Breast epithelium (tissue), 4 donors: ENCODE measurements at places on chromosomes 6 and 20. TPM values are rescaled to one million over a fixed set of nuclear protein-coding genes. Genes with fewer than 3 reads are reported as not detected.

CD24 gene
- total RNA-seq, result 201 TPM

RBCK1 gene
- total RNA-seq, result 61.3 TPM

NCOA7 gene
- total RNA-seq, result 62.6 TPM

DNA sequence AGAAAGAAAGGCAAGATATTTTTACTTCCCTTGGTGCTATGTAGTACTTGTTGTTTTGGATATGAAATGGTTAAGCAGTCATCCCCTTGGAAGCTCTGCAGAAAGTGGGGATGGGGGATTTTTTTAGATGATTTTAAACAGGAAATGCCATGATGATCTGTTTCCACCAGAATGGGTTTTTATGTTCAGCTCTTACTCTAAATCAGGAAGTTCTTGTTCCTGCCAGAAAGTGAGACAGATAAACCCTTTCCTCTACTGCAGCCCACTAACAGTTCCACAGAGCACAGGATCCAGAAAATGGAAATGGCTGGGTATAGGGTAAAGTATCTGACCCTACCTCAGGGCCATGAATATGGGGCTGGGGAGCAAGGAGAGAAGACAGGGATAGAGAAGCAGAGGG, 32.1 kb upstream of the PPP1R3G start:
- no peaks in the 10 kb centered on the region for H3K27me3 ChIP-seq
- no peak overlapping the region for H3K4me3 ChIP-seq

C20orf202 gene
- not detected for total RNA-seq

DNA sequence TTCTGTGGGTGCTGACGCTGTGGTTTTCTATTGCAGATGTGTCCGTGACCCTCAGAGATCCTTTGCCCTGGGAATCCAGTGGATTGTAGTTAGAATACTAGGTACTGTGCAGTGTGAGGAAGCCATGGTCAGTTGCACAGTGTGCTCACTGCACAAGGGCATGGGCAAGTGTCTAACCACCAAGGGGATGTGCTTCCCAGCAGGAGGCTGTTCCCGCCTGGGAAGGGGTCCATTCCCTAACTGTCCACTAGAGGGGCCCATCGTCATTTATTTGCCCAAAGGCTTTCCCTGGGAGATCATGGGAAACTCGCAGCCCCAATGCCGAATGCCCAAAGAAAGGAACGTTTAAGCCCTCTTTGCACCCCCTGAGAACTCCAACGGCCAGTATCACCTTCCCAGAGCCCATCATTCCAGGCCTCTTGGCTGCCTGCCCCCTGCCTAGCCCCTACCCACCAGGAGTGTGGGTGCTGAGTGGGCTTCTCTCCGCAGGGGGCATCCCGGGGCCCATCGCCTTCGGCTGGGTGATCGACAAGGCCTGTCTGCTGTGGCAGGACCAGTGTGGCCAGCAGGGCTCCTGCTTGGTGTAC, 26.2 kb downstream of the SLCO4A1 start:
- H3K4me3 ChIP-seq, result no peak overlapping the region
- DNase-seq, result peak; percentile 64
- H3K27ac ChIP-seq, result no peak overlapping the region
- peaks cover 5% of the 10 kb centered on the region for H3K27me3 ChIP-seq

DNA sequence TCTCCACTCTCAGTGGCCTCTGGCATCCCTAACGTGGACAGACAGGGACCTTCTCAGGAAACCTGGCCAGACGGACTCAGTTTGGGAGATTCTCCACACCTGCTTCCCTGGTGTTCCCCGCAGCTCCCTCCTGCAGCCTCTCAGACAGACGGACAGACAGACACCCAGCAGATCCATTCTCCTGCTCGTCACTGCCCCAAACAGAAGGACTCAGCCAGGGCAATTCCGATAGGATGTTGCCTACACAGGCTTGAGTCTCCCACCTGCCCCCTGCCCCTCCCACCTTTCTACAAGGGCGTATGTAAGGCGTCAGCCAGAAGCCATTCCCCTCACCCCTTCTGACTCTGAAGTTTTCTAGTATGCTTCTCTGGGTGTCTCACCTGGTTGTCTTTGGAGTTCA, 428 bp downstream of the CCM2L start:
- H3K27me3 ChIP-seq, result no peaks in the 10 kb centered on the region
- no peak overlapping the region for H3K27ac ChIP-seq
- H3K36me3 ChIP-seq, result no peaks in the 10 kb centered on the region
- H3K4me1 ChIP-seq, result no peaks in the 10 kb centered on the region
- H3K4me3 ChIP-seq, result peak overlapping the region; percentile 32
- DNase-seq, result no peak

DNA sequence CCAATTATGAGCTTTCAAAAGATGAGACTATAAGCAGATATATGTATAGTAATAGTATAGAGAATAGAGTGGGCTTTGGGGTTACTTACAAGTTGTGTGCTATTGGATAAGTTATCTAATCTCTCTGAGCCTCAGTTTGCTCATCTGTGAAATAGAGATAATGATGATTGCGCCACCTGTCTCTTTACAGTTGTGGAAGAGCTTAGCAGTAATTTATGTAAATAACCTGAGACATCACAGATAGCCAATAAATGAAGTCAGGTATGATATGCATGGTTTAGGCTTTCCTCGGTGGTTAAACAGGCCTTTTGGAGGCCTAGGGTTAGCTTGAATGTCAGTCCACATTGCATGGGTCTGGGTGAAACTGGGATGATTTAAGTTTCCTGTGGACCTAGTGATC, 29.8 kb upstream of the SCUBE3 start:
- H3K27me3 ChIP-seq, result no peaks in the 10 kb centered on the region
- no peak overlapping the region for H3K4me3 ChIP-seq
- H3K4me1 ChIP-seq, result peaks cover 2% of the 10 kb centered on the region
- no peak overlapping the region for H3K27ac ChIP-seq

DNA sequence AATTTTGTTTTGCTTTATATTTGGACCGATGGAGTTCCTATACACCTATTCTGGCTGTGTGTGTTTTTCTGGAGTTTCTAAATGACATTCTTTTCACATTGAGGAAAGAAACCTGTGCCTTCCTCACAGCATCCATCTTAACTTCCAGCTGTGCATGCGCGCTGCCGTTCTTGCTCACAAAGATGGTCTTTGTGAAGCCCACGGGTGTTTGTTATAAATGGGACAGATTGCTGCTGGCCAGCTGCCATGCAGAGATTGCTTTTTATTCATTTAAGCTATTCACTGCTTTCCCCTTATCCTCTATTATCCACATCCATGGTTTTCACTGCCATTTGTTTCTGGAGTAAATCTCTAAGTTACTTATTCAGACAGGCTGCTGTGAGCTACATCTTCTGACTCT, 54.2 kb downstream of the SYNDIG1 start:
- no peak overlapping the region for H3K4me3 ChIP-seq
- DNase-seq, result no peak
- H3K27me3 ChIP-seq, result no peaks in the 10 kb centered on the region
- H3K4me1 ChIP-seq, result no peaks in the 10 kb centered on the region

IL20RA gene
- 1.6 TPM for total RNA-seq

GRCh38 chr6:158628542-158628941, 16.0 kb downstream of the DYNLT1 start:
- no peak overlapping the region for H3K27ac ChIP-seq
- no peaks in the 10 kb centered on the region for H3K4me1 ChIP-seq
- no peak overlapping the region for H3K4me3 ChIP-seq
- DNase-seq, result no peak

COX4I2 gene
- 5.3 TPM for total RNA-seq

DNA sequence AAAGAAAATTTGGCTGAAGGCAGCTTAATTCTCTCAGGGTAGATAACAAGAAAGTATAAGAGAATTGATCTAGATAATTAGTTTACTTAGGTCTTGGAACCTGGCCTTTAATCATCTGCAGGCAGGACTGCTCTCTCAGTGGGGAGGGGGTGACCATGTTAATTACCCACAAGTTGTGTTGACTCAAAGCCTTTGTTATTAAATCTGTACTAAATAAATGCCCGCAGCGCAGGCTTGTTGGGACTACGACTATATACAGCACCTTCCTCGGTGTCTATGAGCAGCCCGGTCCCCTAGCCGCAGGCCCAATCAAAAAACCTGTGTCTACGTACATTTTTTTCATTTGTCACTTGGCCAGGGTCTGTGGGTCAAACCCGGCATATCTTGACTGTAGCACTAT, 15.6 kb upstream of the ZNF451 start:
- H3K27me3 ChIP-seq, result no peaks in the 10 kb centered on the region
- no peak for DNase-seq
- H3K36me3 ChIP-seq, result no peaks in the 10 kb centered on the region
- H3K4me3 ChIP-seq, result no peak overlapping the region
- H3K4me1 ChIP-seq, result no peaks in the 10 kb centered on the region

- H3K4me1 ChIP-seq, result no peaks in the 10 kb centered on the region
- no peak overlapping the region for H3K27ac ChIP-seq
- DNase-seq, result no peak
- H3K4me3 ChIP-seq, result no peak overlapping the region
- H3K36me3 ChIP-seq, result no peaks in the 10 kb centered on the region
These were observed 15.8 kb upstream of the PLCB1 start for GRCh38 chr20:8116067-8116811.

GTF2H4 gene
- total RNA-seq, result 13.4 TPM

LY86 gene
- 3.4 TPM for total RNA-seq

DNA sequence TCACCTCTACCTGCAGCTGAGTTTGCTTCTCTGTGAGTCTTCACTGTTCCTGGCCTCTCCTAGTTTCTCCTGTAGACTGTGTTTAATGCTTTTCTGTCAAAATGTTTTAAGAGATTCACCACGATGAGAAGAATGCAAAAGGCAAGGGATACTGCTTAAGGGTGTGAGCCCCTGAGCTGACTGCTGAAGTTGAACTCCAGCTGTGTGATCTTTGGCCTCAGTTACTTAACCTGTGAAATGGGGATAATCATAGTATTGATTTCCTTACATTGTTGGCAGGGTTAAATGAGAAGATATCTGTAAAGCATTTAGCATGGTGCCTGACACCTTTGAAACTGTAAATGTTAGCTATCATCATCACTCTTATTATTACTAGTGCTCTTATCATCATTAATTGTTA, 230.2 kb upstream of the MYLIP start:
- no peaks in the 10 kb centered on the region for H3K4me1 ChIP-seq
- DNase-seq, result no peak
- no peak overlapping the region for H3K27ac ChIP-seq
- H3K27me3 ChIP-seq, result no peaks in the 10 kb centered on the region
- no peak overlapping the region for H3K4me3 ChIP-seq

DNA sequence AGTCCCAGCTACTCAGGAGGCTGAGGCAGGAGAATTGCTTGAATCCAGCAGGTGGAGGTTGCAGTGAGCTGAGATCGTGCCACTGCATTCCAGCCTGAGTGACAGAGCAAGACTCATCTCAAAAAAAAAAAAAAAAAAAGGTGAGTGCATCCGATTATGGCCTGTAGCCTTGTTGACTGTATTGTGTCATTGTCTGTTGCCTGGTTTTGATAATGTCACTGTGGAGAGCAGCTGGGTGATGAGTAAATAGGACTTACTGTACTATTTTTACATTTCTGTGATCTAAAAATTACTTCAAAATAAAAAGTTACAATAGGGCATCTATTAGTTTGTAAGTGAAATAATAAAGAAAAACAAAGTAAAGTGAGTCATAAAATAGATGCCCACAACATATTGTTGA, 134.1 kb upstream of the SALL4 start:
- DNase-seq, result no peak
- no peak overlapping the region for H3K27ac ChIP-seq
- H3K4me3 ChIP-seq, result no peak overlapping the region
- no peaks in the 10 kb centered on the region for H3K4me1 ChIP-seq
- no peaks in the 10 kb centered on the region for H3K27me3 ChIP-seq
- H3K36me3 ChIP-seq, result no peaks in the 10 kb centered on the region

C20orf144 gene
- 0.16 TPM for total RNA-seq

SMLR1 gene
- not detected for total RNA-seq

PDE10A gene
- 12.6 TPM for total RNA-seq

DNA sequence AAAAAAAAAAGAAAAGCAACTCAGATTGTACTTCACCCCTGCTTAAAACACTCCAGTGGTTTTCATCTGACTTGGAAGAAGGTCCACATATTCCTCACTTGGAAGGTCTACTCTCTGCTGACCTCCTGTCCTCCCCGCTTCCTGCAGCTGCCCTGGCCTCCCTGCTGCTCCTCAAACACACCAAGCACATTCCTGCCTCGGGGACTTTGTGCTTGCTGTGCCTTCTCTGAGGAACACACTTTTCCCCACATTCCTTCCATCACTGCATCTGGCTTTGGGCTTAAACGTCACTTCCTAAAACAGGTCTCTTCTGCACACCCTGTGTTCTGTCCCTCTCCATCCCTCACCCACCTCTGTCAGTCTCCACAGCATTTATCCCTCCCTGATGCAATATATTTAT, 4.9 kb upstream of the PDYN start:
- no peaks in the 10 kb centered on the region for H3K4me1 ChIP-seq
- H3K27ac ChIP-seq, result no peak overlapping the region
- H3K27me3 ChIP-seq, result peaks cover 37% of the 10 kb centered on the region
- no peak overlapping the region for H3K4me3 ChIP-seq

PRICKLE4 gene
- 5.3 TPM for total RNA-seq

GRCh38 chr6:137430954-137431353, 63.2 kb downstream of the OLIG3 start:
- no peaks in the 10 kb centered on the region for H3K27me3 ChIP-seq
- no peaks in the 10 kb centered on the region for H3K4me1 ChIP-seq

GRCh38 chr6:118965371-118965770, 30.4 kb upstream of the MCM9 start:
- H3K27ac ChIP-seq, result no peak overlapping the region
- DNase-seq, result no peak
- H3K27me3 ChIP-seq, result no peaks in the 10 kb centered on the region
- no peaks in the 10 kb centered on the region for H3K36me3 ChIP-seq
- H3K4me3 ChIP-seq, result no peak overlapping the region

- no peak overlapping the region for H3K27ac ChIP-seq
- no peaks in the 10 kb centered on the region for H3K4me1 ChIP-seq
- no peaks in the 10 kb centered on the region for H3K36me3 ChIP-seq
- H3K27me3 ChIP-seq, result no peaks in the 10 kb centered on the region
- DNase-seq, result no peak
- no peak overlapping the region for H3K4me3 ChIP-seq
These were observed 118.8 kb upstream of the ARID1B start for GRCh38 chr6:156658186-156658965.

DNA sequence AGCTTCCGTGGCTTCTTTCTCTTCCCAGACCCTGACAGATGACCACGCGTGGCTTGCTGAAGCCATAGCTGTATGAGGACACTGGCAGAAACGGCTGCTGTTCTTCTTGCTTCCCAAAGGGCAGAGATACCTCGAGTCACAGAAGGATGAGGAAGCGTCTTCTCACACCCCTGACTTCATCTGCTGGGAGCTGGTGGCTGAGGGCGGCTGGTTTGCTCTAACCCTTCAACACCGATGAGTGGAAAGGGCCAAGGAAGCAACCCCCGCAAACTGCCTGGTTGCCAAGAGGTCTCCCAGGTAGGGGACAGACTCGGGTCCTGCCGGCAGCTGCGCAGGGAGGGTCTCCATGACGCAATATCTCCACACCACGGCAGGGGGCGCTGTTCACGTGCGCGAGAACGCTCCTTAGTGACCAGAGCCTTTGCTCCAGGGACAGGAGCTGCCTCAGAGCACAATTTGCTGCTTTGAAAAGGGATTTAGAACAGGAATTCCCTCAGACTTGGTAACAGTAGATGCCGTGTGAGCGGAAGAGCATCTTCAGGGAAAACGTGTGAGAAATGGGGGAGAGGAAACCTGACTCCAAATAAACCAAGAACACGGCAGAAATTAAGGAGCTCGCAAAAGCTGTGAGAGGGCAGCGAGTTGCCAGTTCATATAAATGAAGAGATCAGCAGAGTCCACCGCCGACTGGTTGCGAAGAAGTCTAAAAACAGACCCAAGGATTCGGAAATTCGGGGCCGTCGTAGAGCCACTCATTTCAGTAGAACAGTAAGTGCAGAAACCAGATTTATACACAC, 80.2 kb downstream of the ERMARD start:
- no peak overlapping the region for H3K27ac ChIP-seq
- H3K36me3 ChIP-seq, result no peaks in the 10 kb centered on the region
- H3K4me1 ChIP-seq, result no peaks in the 10 kb centered on the region
- H3K27me3 ChIP-seq, result peaks cover 4% of the 10 kb centered on the region

ABRACL gene
- total RNA-seq, result 10.9 TPM

MDFI gene
- total RNA-seq, result 36.1 TPM
